ENCODE measurements at places on chromosomes 5 and 9.
A peak's percentile ranks its signal among the peaks of the same experiment; 100 is the strongest.

GRCh38 chr5:79859588-79859987, 131.5 kb downstream of the MTX3 start:
- DNase-seq, result no peak

- DNase-seq, result no peak
Measured at GRCh38 chr5:44454002-44454401, 64.8 kb upstream of the FGF10 start.

DNA sequence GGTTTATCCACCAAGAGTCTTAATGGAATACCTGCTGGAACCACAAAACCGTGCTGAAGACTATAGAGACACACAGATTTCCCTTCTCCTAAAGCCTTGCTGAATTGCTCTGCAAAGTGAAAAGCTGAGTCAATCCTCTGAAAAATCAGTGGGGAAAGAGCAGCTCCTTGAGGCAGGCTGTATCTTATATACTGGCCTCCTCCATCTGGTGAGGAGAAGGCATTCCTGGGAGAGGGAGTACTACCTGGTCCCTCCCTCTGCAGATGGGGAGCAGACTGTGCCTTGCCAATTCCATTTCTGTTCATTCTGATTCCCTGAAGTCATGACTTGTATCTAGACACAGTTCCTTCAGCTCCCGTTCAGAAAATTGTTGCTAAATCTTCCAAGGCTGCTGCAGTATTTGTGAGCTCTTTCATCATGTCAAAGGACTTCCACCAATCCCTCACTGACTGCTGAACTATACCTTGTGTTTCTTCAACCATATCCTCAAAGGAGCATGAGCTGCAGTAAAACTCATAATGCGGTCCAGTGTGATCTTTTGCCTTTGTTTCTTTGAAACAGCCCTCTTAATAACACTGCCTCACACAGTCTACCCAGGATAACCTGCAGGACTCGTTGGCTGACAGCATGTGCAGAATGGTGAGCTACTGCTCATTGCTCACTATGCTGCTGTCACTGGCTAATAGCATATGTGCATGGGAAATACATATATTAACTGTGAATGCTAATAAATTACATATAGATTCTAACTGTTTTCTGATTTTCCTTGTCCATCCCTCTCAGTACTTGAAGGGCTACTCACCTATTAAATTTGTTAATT, 84.5 kb downstream of the FOXD1 start:
- no peak for DNase-seq

DNA sequence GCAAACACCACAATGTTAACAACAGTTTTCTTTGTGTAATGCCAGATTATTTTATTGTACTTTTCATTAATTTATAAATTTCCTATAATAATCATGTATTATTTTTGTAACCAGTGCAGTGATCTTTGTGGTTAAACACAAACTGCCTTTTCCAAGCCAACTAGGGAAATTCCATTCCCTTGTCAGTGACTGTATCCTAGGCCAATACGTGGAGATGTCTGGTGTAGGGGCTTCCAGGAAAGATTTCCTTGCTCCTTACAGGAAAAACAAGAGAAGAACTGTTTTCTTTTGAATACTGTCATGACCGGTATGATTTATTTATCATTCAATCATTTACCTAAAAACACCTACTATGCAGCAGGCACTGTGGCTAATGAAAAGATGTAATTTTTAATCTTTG, 31.4 kb downstream of the FANCC start:
- no peak for DNase-seq

- DNase-seq, result no peak
Measured at GRCh38 chr5:33291216-33292000, 149.4 kb upstream of the TARS1 start.

DNA sequence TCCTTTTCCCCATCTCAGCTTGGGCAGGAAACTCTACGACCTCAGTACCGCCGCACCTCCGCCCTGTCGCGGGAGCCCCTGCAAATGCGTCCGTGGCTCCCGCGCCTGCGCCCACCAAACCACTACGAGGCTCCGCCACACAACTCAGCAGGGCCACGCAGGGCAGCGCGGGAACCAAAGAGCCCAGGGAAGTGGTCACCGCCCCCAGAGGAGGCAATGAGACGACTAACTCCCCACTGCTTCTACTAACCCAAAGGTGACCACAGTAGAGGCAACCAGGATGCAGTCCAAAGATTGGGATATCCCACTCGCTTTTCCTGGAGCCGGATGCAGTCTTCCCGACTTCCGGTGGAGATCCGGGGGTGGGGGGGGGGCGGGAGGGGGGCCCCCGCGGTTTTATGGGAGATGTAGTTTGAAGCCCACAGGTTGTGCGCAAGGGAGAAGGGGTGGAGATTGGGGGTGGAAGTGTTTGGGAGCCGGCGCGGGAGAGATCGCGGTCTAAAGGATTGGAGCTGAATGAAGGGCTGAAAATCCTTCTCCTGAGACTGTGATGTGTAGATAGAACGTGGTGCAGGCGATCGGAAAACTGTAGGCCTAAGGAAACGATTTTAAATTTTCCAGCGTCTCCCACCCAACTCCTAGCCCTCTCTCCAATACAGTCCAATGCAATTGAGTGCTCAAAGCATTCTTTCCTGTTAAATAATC, at the start of gene NUDT12:
Gene NUDT12 (minus strand): TSS at position 337 of the 705 bp plus-strand sequence. CDS start 2,541 bp downstream, outside the sequence.
- DNase-seq, result peak; percentile 1

GRCh38 chr5:154503698-154504039, 25.6 kb upstream of the HAND1 start:
- DNase-seq, result no peak

- no peak for DNase-seq
Measured at GRCh38 chr9:113896713-113897112, 20.6 kb downstream of the ZNF618 start.

DNA sequence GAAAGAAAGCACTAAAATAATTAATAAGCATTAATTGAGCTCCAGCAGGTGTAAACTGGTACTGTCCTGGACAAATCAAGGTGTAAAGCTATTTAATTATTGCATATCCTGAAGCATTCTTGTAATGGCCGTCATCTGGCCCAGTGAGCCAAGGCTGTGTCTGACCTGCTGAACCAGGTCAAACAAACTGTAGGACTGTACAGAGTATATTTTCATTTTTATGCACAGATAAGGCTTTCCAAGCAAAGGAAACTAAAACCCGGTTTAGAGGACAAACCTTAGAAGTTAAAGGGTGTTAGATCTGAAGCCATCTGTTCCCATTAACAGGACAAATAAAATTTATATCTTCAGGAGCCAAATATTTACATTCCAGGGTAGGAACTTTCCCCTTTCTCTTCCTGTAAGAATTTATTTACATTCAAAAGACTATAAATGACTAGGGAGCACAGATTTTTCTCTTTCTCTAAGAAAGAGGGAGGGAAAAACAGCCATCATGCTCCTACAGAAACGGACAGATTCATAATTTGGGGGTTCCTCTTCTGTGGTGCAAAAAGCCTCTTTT, 69.8 kb downstream of the ESM1 start:
- no peak for DNase-seq

Measured in T-cell (primary cell).